ENCODE measurements at places on chromosomes 6 and 20. TPM values are rescaled to one million over a fixed set of nuclear protein-coding genes. Genes with fewer than 3 reads are reported as not detected.

DNA sequence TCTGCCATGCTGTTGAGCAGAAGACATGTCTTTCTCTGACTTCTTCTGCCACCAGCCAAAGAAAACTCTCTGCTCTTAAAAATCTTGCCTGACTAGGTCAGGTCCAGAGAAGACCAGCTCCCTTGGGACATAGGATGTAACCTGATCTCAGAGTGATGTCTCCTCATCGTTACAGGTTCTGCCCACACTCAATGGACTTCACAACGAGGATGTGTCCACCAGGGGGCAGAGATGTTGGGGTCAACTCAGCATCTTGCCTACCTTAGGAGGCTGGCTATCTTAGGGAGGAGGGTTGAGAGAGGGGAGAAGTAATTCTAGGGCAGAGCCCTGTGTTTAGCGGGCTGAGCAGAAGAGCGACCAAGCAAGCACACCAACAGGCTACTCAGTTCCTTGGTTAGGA lies 207.6 kb upstream of the CDH4 start:
- DNase-seq = no peak

DNA sequence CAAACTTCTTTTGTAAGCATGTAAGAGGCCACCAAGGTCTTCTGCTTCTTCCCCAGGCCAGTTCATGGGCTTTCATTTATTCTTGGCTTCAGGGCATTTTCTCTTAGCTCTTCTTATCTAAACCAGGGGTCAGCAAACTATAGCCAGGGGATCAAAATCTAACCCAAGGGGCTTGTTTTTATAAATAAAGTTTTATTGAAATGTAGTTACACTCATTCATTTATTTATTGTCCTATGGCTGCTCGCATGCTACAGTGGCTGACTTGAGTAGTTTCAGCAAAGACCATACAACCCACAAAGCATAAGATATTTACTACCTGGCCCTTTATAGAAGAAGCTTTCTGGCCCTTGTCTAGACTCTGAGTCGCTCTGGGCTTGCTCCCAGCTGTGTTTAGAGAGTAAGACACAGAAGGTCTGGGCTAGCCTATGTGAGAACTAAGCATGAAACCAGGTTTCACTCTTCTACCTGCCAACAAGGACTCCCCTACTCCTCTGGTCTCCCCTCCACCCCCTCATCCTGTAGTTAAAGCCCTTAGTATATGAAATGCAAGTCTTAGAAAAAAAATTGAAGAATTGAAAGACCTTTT lies 43.2 kb downstream of the KHDC1L start:
- no peak for DNase-seq

DNA sequence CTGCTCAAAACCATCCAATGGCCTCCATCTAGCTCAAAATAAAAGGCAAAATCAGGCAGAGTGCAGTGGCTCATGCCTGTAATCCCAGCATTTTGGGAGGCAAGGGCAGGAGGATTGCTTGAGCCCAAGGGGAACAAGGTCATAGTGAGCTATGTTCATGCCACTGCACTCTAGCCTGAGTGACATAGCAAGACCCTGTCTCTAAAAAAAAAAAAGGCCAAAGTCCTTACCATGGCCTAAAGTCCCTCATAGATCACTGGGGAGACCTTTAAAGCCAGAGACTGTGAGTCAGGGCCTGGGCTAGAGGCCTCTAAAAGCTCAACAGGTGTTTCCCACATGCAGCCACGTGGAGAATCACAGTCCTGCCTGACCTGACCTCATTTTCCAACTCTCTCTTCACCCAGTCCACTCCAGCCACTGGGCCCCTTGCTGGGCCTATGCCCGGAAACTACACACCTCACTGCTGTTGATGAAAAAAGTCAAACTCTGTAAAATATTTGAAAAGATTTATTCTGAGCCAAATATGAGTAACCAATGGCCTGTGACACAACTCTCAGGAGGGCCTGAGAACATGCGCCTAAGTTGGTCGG lies 28.2 kb upstream of the TAB2 start:
- no peak for DNase-seq

GRCh38 chr6:3294396-3294795 lies 35.6 kb downstream of the PSMG4 start:
- DNase-seq = no peak

DNA sequence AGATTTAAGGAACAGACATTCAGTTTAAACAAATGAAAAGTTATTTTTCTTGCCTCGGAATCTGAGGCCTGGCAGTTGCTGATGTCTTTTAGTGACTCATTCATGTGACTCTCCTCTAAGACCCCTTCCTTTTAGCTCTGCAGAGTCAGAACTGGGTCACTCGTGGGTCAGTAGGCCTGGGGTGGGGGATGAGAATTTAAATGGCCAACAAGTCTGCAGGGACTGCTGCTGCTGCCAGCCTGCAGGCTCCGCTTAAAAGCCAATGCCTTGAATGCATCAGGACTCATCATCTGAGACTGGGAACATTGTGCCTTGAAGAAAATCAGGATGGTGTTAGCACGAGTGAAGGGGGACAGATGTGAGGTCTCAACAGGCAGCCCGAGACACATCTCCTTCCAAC lies 404.3 kb downstream of the CDH26 start:
- no peak for DNase-seq

DNA sequence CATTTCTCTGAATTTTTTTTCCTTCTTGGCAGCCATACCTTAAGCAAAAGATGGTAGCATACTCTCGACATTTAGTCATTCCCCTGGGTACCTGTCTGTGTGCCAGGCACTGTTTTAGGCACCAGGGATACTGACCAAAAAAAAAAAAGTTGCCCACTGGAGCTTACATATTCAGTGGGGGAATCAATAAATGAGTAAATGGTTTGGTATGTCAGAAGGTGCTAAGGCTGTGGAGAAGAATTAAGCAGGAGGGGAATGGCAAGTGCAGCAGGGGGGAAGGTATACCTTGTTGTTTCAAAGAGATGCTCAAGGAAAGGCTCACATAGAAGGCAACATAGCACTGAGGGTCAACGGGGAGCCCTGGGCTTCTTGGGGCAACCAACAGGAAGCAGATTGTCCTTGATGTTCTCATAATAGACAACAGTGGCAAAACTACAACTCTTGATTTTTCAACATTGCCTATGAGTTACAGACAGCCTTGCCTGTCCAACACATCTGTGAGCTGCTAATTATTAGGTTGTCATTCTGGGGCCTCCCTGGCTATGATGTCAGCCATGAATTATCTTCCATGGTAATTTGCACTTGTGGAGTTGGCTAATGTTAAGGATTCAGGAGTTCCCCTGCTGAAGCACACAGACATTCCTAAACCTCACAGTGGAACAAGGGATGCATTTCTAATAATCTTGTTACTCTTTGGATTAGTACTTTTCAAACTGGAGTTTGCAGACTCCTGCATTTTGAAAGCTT lies 19.6 kb downstream of the NT5E start:
- no peak for DNase-seq

- peak; percentile 64 for DNase-seq
Measured at GRCh38 chr6:125957845-125958244, 1.3 kb downstream of the HINT3 start.

DNA sequence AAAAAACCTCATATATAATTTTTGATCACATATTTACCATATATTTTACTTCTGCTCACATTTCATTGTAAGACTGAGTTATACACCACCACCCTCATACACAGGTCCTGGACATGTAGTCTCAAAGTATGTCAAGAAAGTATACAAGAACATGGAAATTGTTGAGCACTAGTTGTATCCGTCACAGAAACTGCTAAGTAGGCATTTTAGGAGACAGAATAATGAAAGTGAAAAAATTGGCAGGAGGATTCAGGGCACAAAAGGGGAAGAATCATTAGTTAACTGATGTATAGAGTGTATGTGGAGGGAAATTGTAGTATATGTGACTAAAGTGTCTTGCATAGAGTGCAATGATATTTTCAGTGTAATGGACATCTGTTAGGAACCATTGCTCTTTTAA lies 458.8 kb downstream of the TFAP2B start:
- DNase-seq = no peak

DNA sequence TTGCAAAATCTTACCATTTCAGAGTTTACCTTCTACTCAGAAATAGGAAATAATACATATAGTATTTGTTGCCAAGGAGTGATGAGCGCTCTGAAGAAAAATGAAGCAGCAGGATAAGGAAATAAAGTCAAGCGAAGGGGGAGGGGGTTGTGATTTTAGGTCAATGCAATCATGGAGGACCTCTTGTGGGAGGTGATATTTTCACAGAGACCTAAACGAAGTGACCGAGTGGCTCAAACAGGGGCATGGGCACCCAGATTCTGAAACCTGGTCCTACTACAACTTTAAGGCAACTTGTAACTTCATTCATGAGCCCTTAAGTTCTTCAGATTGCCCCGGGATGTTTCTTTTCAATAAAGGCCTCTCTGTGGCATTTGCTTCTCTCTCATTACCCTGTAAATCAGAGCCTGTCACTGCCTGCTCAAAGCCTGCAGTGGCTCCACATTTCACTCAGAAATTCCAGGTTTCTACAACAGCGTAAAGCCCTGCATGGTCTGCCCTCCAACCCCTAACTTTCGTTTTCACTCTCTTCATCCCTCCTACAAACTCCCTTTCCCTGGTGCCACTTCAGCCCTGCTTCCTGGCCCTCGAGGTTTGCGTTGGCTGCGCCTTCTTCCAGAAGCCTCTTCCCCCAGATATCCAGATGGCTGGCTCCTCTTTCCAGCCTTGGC lies 162.7 kb downstream of the TBC1D7 start:
- no peak for DNase-seq

DNA sequence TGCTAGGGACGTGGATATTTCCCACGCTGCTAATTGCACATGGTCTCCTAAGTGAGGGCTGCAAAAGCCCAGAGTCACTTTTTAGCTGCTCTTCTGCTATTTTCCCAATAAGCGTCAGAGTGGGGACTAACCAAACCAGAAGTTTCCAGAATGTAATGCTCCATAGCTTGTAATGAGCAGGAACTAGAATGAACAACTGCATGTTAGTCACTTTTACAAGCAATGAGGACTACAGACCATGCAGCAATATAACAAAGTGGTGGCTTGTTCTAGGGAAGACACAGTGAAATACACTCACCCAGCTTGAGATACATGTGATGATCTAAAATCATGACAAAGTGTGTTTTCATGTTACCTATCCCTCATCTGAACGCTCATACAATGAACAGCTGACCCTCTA lies 314.1 kb upstream of the SGK1 start:
- DNase-seq = no peak

GRCh38 chr6:151807513-151808370 lies at the start of gene ESR1:
ESR1 (plus strand) TSS chr6:151807682; CDS start chr6:151807913, 231 bp downstream.
- no peak for DNase-seq

GRCh38 chr6:138497286-138497685 lies 2.0 kb downstream of the NHSL1 start:
- DNase-seq = no peak

DNA sequence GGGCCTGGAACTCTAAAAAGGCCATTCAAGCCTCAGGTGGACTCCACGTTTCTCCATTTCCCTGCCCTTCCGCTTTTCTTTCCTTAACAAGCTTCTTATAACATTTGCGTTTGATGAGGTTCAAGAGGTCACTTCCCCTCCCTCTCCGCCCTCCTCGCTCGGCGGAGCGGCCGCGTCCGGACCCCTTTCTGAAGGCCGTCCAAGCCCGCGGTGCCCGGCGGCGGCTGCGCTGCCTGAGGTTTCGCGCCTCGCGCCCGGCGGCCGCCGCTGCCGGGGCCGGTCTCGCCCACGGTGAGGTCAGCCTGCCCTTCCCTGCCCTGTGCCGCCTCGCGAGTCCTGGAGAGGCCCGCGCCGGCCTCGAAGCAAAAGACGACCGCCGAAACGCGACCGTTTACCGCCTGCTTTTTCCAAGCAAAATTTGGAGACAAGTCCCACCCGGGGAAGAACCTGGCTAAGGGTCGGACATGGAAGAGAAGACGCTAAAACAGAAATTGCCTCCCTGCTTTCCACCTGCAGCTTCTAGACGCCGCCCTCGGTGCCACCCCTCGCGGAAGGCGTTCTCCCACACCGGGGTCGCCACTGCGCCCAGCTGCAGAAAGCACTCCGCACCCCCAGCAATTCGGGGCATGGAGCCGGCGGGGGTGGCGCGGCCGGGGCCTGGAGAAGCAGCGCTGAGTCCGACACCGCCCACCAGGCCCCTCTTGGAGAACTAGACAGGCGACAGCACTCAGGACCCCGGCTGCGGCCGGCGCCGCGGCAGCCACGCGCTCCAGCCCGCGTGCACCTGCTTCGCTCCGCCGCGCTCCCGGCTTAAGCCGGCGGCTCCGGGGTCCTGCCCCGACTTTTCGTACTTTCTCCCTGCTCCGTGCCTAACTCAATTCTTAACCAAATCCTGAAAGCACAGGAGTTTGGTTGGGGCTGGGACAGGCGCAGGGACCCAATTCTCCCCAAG lies 11.0 kb upstream of the FOXF2 start:
- DNase-seq = no peak

- no peak for DNase-seq
Measured at GRCh38 chr6:85679445-85680123, 36.9 kb upstream of the SYNCRIP start.

DNA sequence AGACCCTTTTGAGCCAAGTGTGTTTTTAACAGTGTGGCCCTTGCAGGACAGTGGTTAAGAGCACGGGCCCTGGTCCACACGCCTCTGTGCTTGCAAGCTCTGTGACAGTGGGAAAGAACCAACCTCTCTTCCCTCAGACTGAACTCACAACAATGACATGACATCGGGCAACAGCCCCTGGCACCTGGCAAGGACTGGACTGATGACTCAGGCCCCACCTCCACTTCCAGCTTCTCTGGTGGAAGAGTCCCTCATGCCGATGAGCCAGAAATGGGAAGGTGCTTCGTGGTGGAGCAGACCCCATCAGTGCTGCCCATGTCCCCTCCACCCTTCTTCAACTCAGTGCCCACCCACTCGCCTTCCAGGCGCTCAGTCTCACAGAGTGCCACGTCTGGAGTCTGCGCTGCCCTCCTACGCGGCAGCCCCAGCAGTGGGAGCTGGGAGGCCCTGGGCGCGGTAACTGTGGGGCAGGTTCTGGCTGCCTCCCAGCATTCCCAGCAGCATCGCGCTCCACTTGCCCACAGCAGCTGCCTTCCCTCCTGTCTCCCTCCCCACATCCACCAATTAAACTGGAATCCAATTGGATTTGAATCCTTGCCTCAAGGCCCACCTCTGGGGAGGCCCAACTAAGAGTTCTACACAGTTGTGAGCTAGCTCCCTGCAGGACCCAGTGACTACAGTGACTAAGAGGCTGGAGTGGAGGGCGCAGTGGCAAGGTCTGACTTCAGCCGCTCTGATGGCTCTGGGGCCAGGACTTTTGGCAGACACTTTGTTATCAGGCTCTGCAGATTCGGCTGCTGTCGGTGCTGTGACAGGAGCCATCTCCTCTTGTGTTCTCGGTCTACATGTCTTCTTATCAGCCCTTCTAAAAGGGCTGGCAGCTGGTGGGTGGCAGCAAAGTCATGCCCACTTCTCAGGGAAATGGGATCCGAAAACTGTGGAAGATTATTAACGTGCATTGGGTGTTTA lies 156.8 kb upstream of the MLN start:
- DNase-seq = peak; percentile 17

DNA sequence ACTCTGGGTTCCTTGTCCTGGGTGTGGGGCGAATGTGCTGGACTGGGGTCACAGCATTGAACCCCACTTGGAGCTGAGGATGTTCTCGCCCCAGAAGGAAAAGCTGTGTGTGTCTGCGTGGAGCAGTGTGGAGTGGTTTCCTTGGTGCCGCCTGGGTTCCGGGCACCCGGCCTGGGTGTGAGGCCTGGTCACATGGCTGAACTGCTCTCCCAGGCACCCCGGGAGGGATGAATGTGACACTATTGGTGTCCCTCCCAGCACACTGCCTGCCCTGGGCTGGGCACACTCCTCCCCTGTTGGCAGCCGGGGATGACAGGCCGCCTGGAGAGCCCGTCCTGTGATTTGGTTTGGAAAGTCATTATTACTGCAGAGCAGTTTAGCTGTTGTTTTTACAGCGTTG lies 12.3 kb downstream of the MYT1 start:
- no peak for DNase-seq

GSTA2 gene
- total RNA-seq = not detected

VNN1 gene
- 0.71 TPM for total RNA-seq

PROKR2 gene
- not detected for total RNA-seq

HLA-DRB5 gene
- total RNA-seq = not detected

GSTA1 gene
- total RNA-seq = not detected

LBP gene
- 0.55 TPM for total RNA-seq
